Omental fat pad (tissue), 4 donors: ENCODE measurements at places on chromosomes 2 and 18.

DNA sequence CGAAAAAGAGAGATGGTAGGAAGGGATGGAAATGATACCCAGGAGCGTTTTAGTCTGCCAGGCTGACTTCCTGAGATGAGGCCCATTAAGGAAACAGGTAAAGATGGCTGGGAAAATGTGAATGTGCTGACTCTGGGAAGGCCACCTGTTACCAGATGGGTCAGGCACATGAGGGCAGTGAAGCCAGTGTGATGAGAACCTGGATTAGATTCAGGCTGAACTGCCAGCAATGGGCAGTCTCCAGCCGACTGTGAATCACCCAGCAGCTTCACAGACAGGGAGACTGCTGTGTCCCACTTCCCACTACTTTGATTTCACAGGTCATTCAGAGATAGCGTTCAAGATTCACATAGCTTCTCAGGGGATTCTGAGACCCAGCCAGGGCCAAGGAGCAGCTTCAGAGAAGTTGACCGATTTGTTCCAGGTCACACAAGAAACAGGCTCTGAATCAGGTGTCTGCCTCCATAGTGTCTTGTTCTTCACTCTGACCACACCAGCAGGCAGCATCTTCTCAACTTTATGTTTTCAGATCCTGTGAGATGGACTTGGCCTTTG, 26.4 kb downstream of the CAPN13 start:
- no peak for DNase-seq

DNA sequence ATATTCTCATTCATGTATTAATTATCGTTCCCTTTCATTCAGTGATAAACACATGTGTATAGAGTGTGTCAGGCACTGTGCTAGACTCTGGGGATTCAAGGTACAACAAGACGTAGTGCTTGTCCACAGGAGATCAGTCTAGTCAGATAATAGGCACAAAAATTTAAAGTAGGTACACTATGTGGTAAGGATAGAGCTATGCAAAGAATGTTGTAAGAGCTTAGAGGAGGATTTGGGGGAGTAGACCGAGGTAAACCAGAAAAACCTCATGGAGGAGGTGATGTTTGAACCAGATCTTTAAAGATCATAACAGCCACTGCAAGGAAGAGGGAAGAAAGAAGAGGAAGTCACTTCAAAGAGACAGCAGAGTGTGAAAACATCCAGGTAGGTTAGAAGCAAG, 256.9 kb upstream of the DDX18 start:
- no peak for DNase-seq

GRCh38 chr2:38294597-38294996, 82.5 kb downstream of the ATL2 start:
- DNase-seq, result no peak

GRCh38 chr2:202064171-202064880, 8.7 kb upstream of the KIAA2012 start:
- no peak for DNase-seq
